ENCODE measurements at places on chromosomes 2 and 18. TPM values are rescaled to one million over a fixed set of nuclear protein-coding genes. Genes with fewer than 3 reads are reported as not detected.

The CXCR1 gene
- not detected for polyA plus RNA-seq

DNA sequence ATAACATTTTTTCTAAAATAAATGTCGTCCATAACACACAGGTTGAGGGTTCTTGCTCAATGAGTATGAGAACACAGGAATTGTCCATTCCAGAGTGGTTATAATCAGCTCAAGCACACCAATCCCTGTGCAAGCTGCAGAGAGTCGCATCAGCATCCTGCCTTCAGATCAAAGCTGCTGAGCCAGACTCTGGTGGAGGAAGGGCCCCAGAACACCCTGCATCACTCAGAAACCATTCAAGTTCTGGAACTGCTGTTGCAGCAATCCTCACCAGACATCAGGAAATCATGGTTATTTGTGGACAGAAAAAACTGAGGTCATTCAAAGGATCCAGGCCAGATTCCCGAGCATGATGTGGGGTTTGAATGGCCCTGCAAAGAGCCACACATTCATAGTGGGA is 44.5 kb downstream of the DNER start:
- no peak for DNase-seq

- DNase-seq = no peak
These were observed 97.8 kb upstream of the AQP4 start for GRCh38 chr18:26963292-26963691.

- no peak for DNase-seq
These were observed 70.7 kb downstream of the HDAC4 start for GRCh38 chr2:239329972-239330572.

DNA sequence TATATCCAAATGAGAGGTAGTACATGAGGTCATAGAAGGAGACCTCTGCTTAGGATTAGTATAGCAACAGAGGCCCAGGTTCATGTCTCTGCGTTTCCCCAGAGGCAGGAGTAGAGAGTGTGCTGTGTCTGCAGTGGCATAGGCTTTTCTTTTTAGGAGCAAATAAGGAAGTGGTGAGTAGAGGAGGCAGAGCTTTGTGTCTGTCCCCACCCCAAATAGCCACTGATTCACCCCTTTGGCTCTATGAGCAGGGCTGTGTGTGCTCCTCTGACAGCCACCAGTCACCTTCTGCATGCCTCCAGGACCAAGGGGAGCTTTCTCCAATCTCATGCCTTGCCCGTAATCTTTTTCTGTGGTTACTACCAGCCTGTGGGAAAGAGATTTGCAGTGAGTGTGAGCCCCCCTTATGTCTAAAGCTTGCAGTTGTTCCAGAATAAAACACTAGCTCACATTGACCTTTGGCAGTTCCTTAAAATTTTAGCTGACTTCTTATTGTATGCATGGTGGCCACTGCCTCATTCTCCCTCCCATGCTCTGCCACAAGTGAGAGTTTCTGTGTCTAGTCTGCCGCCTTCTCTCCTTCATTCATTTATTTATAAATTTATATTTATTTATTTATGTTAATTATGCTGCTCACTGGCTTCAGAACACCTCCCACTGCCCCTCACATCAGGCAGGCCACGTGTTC is 23.5 kb upstream of the ELAC1 start:
- DNase-seq = no peak

The ALPI gene
- polyA plus RNA-seq = not detected

DNA sequence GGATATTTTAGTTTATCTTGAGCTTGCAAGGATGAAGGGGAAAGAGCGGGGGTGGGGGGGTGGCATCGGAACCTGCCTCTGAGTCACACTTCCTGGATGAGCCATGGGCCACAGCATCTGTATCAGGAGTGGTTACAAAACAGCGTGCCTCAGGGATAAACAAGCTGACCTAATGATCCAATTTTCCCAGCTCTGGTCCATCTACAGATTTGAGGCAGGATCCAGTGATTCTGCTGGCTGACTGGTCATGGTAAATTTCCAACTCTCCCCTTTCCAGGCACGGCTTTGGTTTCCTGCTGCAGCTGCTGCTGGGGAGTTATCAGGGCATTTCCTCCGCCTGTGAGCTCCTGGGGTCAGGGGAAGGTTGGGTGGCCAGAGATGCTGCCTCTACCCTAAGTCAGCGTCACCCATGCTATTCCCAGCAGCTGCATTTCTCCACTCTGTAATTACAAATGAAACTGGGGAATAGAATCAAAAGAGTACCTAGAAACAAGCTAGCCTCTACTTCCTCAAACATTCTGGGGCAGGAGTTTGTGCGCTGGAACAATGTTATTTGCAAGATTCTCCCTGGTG is 4.7 kb upstream of the HPCAL1 start:
- no peak for DNase-seq

- no peak for DNase-seq
These were observed 241.2 kb upstream of the TANK start for GRCh38 chr2:160918906-160919503.

The MERTK gene
- 24.6 TPM for polyA plus RNA-seq

- DNase-seq = no peak
These were observed 112.9 kb upstream of the TRIB2 start for GRCh38 chr2:12603781-12604295.

All from right renal pelvis (tissue), 4 donors.